WTC11 (cell line): ENCODE measurements at places on chromosomes 2 and 18. TPM values are rescaled to one million over a fixed set of nuclear protein-coding genes. Genes with fewer than 3 reads are reported as not detected.

DNA sequence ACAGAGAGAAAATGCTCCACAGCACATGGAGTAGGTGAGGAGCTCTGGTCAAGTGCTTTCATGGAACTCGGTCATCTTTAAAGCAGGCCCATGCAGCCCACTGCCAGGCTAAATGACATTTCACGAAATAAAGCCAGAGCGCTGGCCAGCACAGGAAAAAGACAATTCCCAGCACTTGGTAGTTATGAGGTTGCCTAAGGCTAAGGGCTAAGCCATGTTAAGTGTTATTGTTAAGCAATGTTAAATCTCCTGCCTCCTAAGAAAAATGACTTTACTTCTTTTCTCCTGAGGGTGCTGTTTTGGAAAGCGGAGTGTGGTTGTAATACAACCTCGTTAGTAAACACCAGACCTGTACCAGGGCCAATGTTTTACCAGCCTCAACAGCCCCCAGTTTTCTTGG lies 125.9 kb upstream of the NRP2 start:
- H3K4me1 ChIP-seq: peaks cover 22% of the 10 kb centered on the region
- no peak overlapping the region for H3K4me3 ChIP-seq
- no peak for DNase-seq
- H3K27me3 ChIP-seq: no peaks in the 10 kb centered on the region
- H3K36me3 ChIP-seq: no peaks in the 10 kb centered on the region

Gene FASTKD2
- 26.2 to 33.7 TPM (median 26.3 TPM) in 3 replicates for total RNA-seq

- no peaks in the 10 kb centered on the region for H3K27me3 ChIP-seq
- H3K36me3 ChIP-seq: no peaks in the 10 kb centered on the region
- no peaks in the 10 kb centered on the region for H3K4me1 ChIP-seq
- no peak overlapping the region for H3K27ac ChIP-seq
- no peak for DNase-seq
These were observed 135.2 kb downstream of the VWC2L start for GRCh38 chr2:214545898-214546542.

GRCh38 chr2:230777721-230778120 lies 65.1 kb downstream of the CAB39 start:
- no peak for DNase-seq
- peaks cover 3% of the 10 kb centered on the region; the same call in 1 of the 2 replicates for H3K36me3 ChIP-seq
- H3K4me3 ChIP-seq: no peak overlapping the region
- no peaks in the 10 kb centered on the region for H3K27me3 ChIP-seq

DNA sequence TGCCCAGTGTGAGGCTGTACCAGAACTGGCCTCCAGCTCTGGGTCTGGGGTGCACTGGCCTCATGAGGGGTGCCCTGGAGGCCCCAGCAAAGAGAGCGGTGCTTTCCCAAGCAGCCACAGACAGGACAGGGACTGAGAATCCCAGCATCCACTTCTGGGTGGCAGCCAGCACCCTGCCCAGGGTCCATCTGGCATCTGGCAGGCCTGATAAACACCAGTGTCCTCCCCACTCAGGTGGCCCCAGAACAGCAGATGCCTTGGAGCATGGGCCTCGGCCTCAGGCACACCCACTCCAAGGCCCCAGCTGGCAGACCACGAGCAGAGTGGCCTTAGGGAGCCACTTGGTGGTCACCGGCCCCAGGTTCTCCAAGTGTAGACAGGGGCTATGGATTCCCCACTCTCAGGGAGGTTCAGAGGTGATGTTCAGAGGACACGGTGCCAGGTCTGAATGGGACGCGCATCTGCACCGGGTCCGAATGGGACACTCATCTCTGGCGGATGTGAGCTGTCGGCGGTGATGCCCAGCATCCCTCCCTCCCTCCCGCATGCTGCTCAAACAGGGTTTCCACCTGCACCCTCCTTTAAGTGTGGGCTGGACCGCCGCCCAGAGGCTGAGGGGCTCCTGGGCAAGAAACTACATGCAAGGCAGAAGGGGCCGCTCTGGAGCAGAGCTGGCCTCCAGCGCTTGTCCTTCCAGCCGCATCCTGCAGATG lies 82.2 kb upstream of the GPC1 start:
- H3K4me1 ChIP-seq: no peaks in the 10 kb centered on the region
- no peak overlapping the region for H3K4me3 ChIP-seq
- H3K36me3 ChIP-seq: no peaks in the 10 kb centered on the region
- H3K27ac ChIP-seq: no peak overlapping the region
- H3K27me3 ChIP-seq: no peaks in the 10 kb centered on the region; the same call in 1 of the 2 replicates

Gene M1AP
- total RNA-seq: 5.9 to 9.2 TPM (median 8.5 TPM) in 3 replicates

GRCh38 chr18:13296867-13297574 lies 78.5 kb downstream of the LDLRAD4 start:
- H3K27me3 ChIP-seq: no peaks in the 10 kb centered on the region
- H3K27ac ChIP-seq: no peak overlapping the region
- H3K4me3 ChIP-seq: no peak overlapping the region
- no peak for DNase-seq
- peaks cover 8% of the 10 kb centered on the region for H3K4me1 ChIP-seq

Gene AFG3L2
- 73.9 to 109 TPM (median 76.0 TPM) in 3 replicates for total RNA-seq

- DNase-seq: no peak
- peaks cover 11% of the 10 kb centered on the region for H3K36me3 ChIP-seq
- no peak overlapping the region for H3K4me3 ChIP-seq
- no peak overlapping the region for H3K27ac ChIP-seq
- H3K27me3 ChIP-seq: no peaks in the 10 kb centered on the region
- H3K4me1 ChIP-seq: 0 out of 2 replicates have a peak, but pooled peaks cover 3% of the 10 kb centered on the region
These were observed 101.9 kb downstream of the ACTR2 start for GRCh38 chr2:65329525-65329924.

GRCh38 chr2:85063981-85064599 lies 69.1 kb upstream of the TCF7L1 start:
- H3K36me3 ChIP-seq: no peaks in the 10 kb centered on the region
- H3K27ac ChIP-seq: no peak overlapping the region
- H3K27me3 ChIP-seq: peaks cover 30% of the 10 kb centered on the region
- H3K4me1 ChIP-seq: peaks cover 25% of the 10 kb centered on the region
- DNase-seq: no peak
- no peak overlapping the region for H3K4me3 ChIP-seq

GRCh38 chr2:199994371-199994770 lies 39.0 kb downstream of the MAIP1 start:
- no peaks in the 10 kb centered on the region for H3K4me1 ChIP-seq
- DNase-seq: no peak
- no peak overlapping the region for H3K4me3 ChIP-seq
- no peak overlapping the region for H3K27ac ChIP-seq
- peaks cover 4% of the 10 kb centered on the region; the same call in 1 of the 2 replicates for H3K27me3 ChIP-seq

- H3K36me3 ChIP-seq: peaks cover 2% of the 10 kb centered on the region
- H3K27me3 ChIP-seq: no peaks in the 10 kb centered on the region
- peaks cover 49% of the 10 kb centered on the region for H3K4me1 ChIP-seq
These were observed 38.4 kb downstream of the TSN start for GRCh38 chr2:121793816-121794215.

DNA sequence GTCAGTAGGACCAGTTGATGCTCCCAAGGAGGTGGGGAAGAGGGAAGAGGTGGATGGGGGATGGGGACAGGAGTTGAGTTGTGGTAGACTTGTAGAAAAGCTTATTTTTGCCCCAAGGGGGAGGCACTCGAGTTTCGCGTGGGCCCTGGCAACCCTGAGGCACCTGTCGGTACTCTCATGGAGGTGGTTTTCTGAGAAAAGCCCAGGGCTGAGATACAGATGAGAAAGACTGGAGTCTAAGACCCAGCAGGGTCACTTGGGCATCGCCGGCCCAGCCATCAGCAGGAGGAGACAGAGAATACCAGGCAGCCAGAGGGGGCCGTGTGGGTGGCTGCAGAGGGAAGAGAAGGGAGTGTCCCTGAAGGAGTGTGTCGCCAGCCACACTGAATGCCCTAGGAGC lies 57.7 kb upstream of the HPCAL1 start:
- H3K27me3 ChIP-seq: no peaks in the 10 kb centered on the region
- H3K27ac ChIP-seq: no peak overlapping the region
